Aorta (tissue), 5 donors: ENCODE measurements at places on chromosomes 16 and 17. TPM values are rescaled to one million over a fixed set of nuclear protein-coding genes. Genes with fewer than 3 reads are reported as not detected.

DNA sequence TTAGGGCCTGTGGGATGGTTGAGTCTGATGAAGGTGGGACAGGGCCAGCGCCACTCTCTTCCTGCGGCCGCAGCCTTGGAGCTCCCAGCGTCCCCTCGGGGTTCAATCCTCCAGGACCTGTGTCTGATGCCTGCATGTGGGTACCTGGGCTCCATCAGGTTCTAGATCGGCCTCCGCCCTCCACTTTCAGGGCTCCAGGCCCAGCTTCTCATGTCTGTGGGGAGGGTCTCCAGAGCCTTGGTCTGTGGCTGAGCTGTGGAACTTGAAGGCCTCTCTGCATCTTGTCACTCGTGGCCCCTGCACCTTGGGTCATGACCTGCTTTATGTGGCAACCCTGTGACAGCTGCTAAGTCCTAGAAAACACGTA, 89.8 kb upstream of the ZNF750 start:
- H3K4me1 ChIP-seq: no peaks in the 10 kb centered on the region
- H3K36me3 ChIP-seq: no peaks in the 10 kb centered on the region
- H3K4me3 ChIP-seq: no peak overlapping the region
- peak; percentile 49 for DNase-seq

EPX gene
- not detected for total RNA-seq

- H3K4me3 ChIP-seq: no peak overlapping the region
- H3K27ac ChIP-seq: no peak overlapping the region
- no peaks in the 10 kb centered on the region for H3K4me1 ChIP-seq
- H3K27me3 ChIP-seq: no peaks in the 10 kb centered on the region
- H3K36me3 ChIP-seq: no peaks in the 10 kb centered on the region
Observed at GRCh38 chr17:16872351-16873173, 99.4 kb downstream of the TNFRSF13B start.

DUSP3 gene
- 110 TPM for total RNA-seq

DNA sequence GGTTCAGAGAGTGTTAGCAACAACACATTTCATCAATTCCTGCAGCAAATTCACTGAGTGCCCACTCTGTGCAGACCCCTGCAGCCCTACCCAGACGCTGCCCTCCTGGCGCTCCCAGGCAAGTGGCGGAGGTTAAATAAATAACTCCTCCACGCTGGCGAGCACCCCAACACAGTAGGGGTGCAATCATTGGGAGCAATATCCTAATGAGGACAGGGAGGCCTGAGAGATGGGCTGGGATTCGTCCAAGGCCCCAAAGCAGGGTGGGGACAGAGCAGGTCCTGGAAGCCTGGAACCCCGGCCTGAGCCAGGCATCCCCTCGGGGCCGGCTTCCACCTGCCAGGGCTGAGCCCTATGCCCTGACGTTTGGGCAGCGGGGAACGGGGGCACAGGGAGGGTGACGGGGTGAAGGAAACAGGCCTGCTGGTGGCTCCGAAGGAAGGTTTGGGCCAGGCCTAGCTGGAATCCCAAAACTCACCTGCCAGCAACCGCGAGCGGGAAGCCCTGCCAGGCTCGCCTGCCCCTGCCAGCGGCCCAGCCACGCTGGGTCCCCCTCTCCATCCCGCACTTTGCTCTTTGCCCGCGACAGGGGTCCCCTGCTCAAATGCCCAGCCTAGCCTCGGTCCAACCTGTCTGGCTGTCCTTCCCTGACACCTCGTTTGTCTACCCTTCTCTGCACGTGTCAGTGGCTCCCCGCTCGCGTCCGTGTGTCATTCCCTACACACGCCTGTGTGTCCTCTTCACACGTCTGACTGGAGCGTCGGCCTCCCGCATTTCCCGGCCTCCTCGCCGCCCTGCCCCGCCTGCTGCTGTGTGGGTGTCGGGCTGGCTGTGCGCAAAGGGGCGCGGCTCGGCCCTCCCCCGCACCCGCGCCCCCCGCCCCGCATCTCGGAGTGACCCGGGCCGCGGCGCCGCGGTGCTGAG, 721 bp upstream of the BEAN1 start:
- no peaks in the 10 kb centered on the region for H3K27me3 ChIP-seq
- no peak overlapping the region for H3K27ac ChIP-seq
- no peaks in the 10 kb centered on the region for H3K4me1 ChIP-seq
- H3K36me3 ChIP-seq: no peaks in the 10 kb centered on the region
- DNase-seq: no peak

GRCh38 chr16:13120557-13120956, 219.2 kb downstream of the SHISA9 start:
- no peak overlapping the region for H3K27ac ChIP-seq
- no peak overlapping the region for H3K4me3 ChIP-seq
- DNase-seq: no peak
- no peaks in the 10 kb centered on the region for H3K27me3 ChIP-seq
- no peaks in the 10 kb centered on the region for H3K4me1 ChIP-seq

KRTAP2-2 gene
- not detected for total RNA-seq

RGS9 gene
- 3.0 TPM for total RNA-seq

DNA sequence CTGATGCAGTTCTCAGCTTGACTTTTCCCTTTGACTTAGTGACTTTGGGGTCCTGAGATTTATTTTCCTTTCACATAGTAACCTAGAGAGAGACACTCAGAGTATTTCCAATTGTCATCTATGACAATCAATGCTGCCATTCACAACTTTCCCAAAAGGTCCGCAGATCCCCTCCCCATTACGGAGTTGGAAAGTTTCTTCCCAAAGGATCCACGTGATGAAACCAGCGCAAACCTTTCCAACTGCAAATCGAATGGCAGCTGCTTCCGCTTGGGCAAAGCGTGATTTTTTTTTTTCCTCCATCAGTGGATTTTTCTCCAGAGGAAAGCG, 538 bp upstream of the FCSK start:
- no peaks in the 10 kb centered on the region for H3K4me1 ChIP-seq
- no peaks in the 10 kb centered on the region for H3K36me3 ChIP-seq
- H3K27me3 ChIP-seq: no peaks in the 10 kb centered on the region

DNA sequence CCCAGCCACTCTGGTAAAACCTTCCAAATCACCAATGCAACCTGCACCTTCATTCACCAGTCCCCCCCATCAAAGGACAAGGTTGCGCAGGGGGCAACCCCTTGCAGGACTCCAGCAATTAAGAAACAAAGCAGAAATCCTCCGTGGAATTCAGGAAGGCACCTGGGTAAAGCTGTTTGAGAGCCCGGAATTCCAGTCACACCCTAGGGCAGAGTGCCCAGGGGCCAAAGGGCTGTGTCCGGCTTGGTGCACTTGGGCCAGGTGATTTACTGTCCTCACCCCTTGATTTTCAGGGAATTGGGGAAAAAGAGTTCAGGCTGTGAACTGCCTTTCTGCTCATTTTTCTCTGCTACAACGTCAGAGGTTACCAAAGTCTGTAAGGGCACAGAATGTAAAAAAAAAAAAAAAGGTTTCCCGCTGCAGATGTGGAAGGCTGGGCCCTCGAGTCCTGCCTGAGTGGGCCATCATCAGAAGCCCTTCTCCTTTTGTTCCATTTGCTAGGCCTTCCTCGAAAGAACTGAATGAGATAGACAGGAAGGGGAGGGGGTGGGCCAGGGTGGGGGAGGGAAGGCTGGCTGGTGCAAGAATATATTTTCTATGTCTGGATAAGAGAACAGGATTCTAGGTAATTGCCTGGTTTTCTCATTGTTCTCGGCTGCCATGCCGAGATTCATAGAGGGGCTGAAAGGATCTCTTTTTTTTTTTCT, 266.5 kb upstream of the PSMD7 start:
- no peak overlapping the region for H3K4me3 ChIP-seq
- H3K27ac ChIP-seq: no peak overlapping the region
- DNase-seq: no peak
- H3K4me1 ChIP-seq: no peaks in the 10 kb centered on the region
- H3K27me3 ChIP-seq: no peaks in the 10 kb centered on the region

PERCC1 gene
- not detected for total RNA-seq

TBC1D28 gene
- total RNA-seq: not detected

DNA sequence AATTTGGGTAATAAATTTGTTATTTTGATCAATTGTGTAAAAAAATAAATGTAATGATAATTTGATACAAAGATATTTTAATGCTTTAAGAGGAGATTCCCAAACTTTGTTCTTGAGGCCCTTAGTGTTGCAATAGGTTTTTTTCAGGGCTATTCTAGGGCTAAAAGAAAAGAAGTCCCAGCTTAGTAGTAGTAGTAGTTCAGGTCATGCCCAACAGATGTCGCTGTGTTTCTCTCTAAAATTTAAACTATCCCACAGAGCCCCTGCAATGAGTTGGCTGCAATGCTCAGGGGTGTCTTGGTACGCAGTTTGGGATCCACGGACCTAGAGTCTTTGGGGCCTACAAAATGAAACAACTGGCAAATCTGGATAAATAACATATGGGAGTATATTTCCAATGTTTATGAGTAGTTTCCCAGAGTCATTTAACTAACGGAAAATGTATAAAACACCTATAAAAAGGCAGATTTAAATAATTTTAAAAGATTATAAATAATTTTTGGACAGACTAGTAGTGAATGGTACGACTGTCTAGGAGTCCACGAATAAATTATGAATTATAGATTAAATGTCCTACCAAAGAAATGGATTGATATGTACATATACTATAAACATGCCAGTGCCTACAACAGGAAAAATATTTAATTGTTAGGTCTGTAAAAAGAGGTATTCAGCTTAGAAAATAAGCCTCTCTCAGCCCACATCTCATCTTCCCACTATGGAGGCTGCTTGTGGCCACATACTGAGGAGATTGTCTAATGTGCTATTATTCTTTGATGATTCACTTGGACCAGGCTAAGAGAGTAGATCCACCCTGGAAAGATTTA, 228.5 kb upstream of the PMFBP1 start:
- H3K27me3 ChIP-seq: no peaks in the 10 kb centered on the region
- H3K4me3 ChIP-seq: no peak overlapping the region
- H3K27ac ChIP-seq: no peak overlapping the region
- DNase-seq: no peak
- H3K36me3 ChIP-seq: no peaks in the 10 kb centered on the region
- no peaks in the 10 kb centered on the region for H3K4me1 ChIP-seq

CX3CL1 gene
- 45.5 TPM for total RNA-seq

PIPOX gene
- 1.6 TPM for total RNA-seq

- H3K36me3 ChIP-seq: no peaks in the 10 kb centered on the region
- H3K4me1 ChIP-seq: no peaks in the 10 kb centered on the region
- no peaks in the 10 kb centered on the region for H3K27me3 ChIP-seq
- H3K4me3 ChIP-seq: no peak overlapping the region
- no peak for DNase-seq
Observed at GRCh38 chr16:73432850-73433730, 385.2 kb upstream of the ZFHX3 start.

DNA sequence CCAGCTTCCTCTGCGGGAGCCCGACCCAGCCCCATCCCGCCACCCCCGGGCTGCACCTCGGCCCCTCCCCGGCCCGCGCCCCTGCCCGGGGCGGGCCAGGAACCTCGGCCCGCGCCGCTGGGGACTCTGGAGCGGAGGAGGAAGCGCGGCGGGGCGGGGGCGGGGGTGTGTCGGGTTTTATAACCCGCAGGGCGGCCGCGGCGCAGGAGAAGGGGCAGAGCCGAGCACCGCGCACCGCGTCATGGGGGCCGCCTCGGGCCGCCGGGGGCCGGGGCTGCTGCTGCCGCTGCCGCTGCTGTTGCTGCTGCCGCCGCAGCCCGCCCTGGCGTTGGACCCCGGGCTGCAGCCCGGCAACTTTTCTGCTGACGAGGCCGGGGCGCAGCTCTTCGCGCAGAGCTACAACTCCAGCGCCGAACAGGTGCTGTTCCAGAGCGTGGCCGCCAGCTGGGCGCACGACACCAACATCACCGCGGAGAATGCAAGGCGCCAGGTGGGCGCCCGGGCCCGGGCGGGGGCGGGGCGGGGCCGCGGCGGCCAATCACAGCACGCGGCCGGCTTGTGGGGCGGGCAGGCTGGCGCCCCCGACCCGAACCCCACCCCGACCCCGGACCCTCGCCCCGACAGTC, at the start of gene ACE:
Gene ACE (plus strand): TSS at position 208 of the 626 bp plus-strand sequence. CDS start 34 bp downstream, at position 242.
- no peaks in the 10 kb centered on the region for H3K36me3 ChIP-seq
- peak within 1 kb of the TSS; percentile 48 for H3K4me3 ChIP-seq
- no peaks in the 10 kb centered on the region for H3K4me1 ChIP-seq
- no peaks in the 10 kb centered on the region for H3K27me3 ChIP-seq
- H3K27ac ChIP-seq: no peak within 1 kb of the TSS

DNA sequence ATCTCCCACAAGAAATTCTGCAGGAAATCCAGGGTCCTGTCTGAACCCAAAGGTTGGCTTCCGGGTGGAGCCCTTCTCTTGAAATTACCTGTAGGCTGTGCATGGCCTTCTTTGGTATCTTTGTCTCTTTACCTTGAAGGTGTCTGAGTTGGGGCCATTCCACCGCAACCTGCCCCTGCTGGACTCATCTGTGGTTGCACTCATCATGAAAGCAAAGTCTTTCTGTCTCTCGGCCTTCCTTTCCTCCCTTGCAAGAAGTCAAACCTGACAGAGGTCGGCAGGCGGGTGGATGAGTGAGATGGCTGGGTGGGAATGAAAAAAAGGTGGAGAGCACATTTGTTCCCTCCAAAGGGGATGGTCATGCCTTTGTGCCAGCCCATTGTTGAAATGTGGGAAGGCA, 25.1 kb downstream of the SALL1 start:
- H3K36me3 ChIP-seq: no peaks in the 10 kb centered on the region
- no peak overlapping the region for H3K4me3 ChIP-seq
- no peaks in the 10 kb centered on the region for H3K4me1 ChIP-seq
- DNase-seq: no peak

DNA sequence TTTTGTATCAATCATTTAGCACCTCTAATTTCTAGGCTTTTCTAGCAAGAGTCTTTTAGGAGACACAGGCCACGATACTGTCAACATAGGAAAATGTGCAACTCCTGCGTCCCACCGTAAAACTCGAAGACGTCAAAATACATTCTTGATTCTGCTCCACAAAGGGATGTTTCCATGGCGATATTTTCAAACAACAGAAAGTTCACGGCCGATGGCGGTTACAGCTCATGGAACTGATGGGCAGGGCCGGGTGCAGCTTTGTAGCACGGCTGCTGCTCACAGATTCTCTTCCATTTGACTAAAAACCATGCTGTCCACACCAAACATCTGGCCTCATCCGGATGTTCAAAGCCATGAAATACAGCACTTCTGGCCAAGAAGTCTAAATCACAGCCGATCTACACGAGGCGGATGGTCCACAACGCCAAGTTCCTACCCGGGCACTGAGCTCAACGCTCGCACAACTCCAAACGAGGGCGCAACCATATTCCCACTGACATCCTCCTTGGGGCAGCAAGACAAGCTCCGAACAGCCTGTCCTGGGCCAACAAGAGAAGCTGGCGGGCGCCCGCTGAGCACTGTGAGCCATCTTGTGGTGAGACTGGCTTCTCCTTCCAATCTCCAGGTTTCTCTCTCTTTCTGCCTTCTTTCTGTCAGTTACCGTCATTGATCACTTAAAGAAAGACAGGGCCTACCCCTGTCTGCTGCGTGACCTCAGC, 79.8 kb downstream of the ZNF778 start:
- no peak overlapping the region for H3K27ac ChIP-seq
- H3K36me3 ChIP-seq: no peaks in the 10 kb centered on the region
- no peaks in the 10 kb centered on the region for H3K27me3 ChIP-seq
- H3K4me1 ChIP-seq: no peaks in the 10 kb centered on the region
- DNase-seq: no peak
- no peak overlapping the region for H3K4me3 ChIP-seq

TBC1D3E gene
- total RNA-seq: not detected

- no peaks in the 10 kb centered on the region for H3K4me1 ChIP-seq
- DNase-seq: no peak
- H3K36me3 ChIP-seq: no peaks in the 10 kb centered on the region
- H3K27ac ChIP-seq: no peak overlapping the region
Observed at GRCh38 chr17:44053125-44053872, 13.2 kb downstream of the LSM12 start.

ERCC4 gene
- 14.0 TPM for total RNA-seq

KRTAP17-1 gene
- not detected for total RNA-seq

GRCh38 chr17:57861000-57861789, 11.4 kb upstream of the MRPS23 start:
- no peaks in the 10 kb centered on the region for H3K4me1 ChIP-seq
- H3K27me3 ChIP-seq: no peaks in the 10 kb centered on the region
- no peaks in the 10 kb centered on the region for H3K36me3 ChIP-seq
- peak overlapping the region; percentile 54 for H3K27ac ChIP-seq
